WTC11 (cell line): ENCODE measurements at places on chromosomes 2 and 18. TPM values are rescaled to one million over a fixed set of nuclear protein-coding genes. Genes with fewer than 3 reads are reported as not detected.

GRCh38 chr18:12659904-12660605 is 2.1 kb upstream of the SPIRE1 start:
- DNase-seq, result peak; percentile 25

- peak; percentile 70 for DNase-seq
Observed at GRCh38 chr2:46297546-46298271, 502 bp downstream of the EPAS1 start.

The LAMA3 gene
- 0.50 to 0.89 TPM (median 0.83 TPM) in 3 replicates for total RNA-seq

The STEAP3 gene
- total RNA-seq, result 20.5 to 24.0 TPM (median 21.4 TPM) in 3 replicates

DNA sequence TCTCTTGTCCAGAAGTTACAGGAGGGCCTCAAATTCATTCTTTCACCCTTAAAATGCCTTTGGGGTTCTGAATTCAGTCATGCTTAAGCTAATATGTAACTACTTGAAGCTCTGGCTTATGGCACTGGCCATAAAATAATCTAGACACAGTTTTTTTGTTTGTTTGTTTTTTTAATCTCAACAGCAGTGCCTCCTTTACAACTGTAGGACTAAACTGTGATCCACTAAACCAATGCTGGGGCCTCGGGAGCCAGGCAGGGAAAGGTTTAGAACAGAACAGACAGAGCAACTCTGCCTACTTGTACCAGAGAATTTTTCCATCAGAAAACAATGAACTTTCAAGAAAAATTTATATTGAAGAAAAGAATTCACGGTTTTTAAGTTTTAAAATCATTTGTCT is 1.7 kb downstream of the STAM2 start:
- no peak for DNase-seq

The ANKAR gene
- 1.3 to 2.9 TPM (median 1.6 TPM) in 3 replicates for total RNA-seq

DNA sequence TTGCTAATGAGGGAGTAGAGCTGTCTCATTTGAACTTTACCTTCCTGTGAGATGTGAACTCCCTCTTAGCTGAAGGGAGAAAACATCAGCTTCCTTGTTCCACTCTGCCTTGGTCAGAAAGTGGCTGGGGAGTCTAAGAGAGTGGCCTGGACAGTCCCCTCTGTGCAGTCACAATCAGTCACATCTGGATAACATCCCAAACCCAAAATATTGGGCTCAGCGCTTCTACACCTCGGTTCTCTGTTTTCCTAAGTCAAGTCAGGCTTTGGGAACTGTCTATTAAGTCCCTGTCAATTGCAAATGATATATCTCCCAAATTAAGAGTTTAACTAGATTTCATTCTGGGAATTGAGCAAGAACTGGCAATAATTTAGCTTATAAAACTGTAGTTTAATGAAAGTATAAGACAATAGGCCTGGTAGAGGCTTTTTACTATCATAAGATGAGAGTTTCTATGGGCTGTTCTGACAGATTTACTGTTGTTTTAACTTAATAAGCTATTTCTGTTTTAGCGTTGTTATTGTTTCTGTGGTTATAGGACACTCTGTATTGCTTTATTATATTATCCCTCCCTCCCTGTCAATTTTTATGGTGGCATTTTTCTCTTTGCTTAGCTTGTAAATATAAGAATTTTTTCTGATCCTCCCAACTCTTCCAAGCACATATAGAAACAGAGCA is 135.1 kb upstream of the LHCGR start:
- no peak for DNase-seq

The STPG4 gene
- total RNA-seq, result not detected in 3 replicates

The ZNF804A gene
- not detected in 3 replicates for total RNA-seq

DNA sequence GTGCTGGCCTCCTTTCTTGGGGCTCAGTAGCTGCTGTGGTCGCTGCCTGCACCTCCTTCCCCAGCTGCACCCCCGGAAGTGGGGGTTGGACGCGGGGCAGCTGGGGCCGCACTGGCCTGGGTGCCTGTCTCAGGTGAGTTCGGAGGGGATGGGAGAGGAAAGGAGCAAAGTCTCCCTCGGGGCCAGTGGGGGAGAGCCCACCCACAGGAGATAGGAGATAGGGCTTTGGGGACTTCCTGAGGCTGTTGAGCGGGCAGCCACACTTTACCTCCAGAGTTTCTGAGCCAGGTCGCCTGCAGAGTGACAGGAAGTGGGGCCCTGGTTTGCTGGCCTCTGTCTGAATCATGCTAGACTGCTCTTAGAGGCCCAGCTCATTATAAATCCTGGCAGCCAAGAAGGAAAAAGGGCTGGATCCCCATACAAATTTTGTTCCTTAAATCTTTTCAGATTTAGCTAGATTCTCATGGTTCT is 8.1 kb downstream of the MBP start:
- DNase-seq, result no peak

- no peak for DNase-seq
Observed at GRCh38 chr2:60544062-60544461, 9.4 kb downstream of the BCL11A start.

- no peak for DNase-seq
Observed at GRCh38 chr2:25132299-25132635, 36.1 kb downstream of the POMC start.

The TNFAIP6 gene
- 0.11 to 0.18 TPM (median 0.11 TPM) in 3 replicates for total RNA-seq

DNA sequence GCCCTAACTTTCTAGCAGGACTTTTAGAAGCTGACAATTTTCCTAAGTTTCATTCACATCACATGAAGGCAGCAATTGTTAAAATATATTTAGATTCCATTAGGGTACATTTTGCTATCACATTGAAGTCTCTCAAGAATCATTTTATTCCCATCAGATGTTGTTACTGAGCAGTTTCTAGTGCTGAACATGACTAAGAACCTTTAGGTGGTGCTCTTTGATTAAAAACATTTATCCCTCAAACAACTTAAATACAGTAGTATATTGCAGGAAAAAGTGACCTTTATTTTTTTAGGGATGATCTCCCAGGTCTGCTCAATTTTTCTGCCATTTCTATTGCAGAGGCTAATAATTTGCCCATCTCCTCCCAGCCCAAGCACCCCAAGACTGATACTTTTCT is 22.9 kb upstream of the NARS1 start:
- no peak for DNase-seq

DNA sequence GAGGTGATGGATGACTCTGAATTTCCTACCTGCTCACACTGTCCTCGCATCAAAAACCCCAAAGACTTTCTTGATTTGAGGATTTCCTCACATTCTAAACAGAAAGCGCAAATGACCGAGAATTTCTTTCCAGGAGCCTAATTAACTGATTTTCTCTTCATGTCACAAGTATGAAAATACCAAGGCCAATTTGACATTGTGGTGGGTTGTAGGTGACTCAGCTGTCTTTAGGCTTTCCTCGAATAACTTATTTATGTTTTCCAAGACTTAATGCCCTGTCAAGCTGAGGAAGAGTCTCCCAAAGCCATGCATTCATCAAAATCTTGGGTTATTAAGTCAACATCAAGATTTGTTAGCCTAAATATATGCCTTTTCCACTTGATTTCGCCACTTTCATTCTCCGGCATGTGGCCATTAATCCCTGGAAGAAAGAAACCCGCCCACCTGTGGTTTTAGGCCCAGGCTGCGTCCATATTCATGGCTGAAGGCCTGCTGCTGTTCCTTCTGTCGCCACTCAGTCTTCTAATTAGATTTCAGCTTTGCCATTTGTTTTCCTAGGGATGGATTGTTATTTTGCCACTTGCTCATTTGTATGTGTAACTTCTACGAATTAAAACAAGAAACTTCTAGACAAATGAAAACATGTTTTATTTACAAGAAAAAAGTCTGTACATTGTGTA is 84.9 kb downstream of the ST6GAL2 start:
- peak; percentile 40 for DNase-seq

DNA sequence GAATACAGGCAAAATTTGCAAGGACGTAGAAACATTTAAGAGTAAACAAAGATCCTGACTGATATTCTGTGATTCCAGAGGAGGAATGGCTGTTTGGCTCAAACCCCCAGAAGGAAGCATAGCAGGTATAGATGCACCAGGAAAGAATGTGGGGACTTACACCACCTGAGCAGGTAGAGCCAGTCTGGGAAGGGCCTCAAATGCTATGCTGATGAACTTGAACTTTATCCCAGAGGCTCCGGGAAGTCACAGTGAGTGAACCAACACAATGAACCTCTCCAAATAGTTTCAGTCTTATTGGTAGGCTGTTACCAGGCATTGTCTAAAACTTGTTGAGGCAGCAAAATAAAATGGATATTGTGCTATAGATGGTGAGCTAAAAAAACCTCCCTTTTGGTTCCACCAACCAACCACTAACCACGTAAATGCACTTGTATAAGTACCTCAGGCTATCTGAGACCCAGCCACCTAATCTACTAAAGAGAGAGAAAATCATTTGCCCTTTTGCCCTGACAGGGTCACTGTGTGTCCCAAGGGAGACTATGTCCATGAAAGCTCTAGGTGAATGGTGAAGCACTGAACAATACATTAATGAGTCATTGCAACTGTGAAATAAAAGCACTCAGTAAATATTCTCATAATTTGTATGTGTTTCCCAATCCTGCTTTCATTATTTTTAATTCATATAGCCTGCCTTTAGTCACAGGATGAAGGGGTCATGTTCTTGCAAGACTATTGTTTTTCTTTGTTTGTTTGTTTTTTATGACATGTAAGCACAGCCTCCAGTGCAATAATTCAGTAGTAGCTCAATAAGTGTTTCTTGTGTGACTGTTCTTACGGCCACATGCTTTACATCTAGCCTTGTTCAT is 911.6 kb downstream of the EPHA4 start:
- DNase-seq, result no peak

DNA sequence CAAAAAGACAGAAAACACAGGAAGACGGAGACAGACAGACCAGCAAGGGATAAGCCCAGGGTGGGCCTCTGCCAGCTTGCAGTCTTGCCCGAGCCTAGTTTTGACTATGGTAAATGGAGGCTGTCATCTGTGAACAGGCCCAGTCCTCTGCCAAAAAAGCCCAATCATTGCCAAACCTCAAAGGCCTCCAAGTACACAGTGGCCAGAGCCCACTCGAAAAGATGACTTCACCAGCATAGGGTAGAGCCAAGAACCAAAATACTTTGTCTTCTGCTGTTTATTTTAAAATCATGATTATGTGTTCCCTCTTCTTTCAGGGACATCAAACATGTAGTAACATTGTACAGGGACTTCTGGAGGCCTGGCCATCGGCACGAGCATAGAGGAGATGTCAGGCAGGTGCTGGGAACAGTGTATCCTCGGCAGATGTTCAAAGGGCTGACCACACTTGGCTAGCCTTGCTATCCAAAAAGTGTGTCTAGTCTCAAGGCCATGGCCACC is 66.0 kb downstream of the TTC32 start:
- DNase-seq, result no peak

The MEP1B gene
- total RNA-seq, result 0.07 TPM in 1 of 3 replicates, not detected in the others

DNA sequence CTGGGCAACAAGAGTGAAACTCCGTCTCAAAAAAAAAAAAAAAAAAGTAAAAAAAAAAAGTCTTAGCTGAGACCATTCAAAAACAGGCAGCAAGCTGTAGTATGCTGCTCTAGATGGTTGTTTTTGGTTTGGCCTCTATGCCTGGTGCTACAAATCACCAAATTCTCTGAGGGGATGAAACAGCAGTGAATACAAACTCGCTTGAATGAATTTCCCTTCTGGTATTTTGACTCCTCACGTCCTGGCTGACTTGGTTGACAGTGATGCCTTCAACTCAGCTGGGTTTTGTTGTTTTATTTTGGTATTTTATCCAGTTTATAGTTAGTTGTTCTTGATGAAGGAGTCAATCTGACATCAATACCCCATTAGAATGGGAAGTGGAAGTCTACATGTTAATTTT is 3.3 kb upstream of the TCF7L1 start:
- DNase-seq, result no peak

DNA sequence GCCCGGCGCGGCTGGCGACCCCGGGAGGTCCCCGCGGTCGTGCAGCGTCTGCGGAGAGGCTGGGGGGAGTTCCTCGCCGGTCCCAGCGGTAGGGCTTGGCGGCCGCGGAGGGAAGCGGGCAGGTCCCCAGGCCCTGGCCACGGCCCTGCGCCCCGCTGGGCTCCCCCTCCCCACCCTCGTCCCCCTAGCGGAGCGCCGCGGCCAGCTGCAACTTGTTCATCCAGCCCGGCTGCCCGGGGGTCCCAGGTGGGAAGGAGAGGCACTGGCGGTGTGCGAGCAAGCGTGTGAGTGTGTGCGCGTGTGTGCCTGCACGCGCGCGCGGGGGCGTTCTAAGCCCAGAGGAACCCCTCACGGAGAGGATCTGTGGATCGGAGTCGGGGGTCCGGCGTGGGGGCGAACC is 1.3 kb downstream of the PTPRM start:
- peak; percentile 70 for DNase-seq

GRCh38 chr18:76126327-76126726 is 368.7 kb downstream of the ZNF516 start:
- DNase-seq, result peak; percentile 49

The ACVR1C gene
- 1.1 to 1.6 TPM (median 1.2 TPM) in 3 replicates for total RNA-seq

DNA sequence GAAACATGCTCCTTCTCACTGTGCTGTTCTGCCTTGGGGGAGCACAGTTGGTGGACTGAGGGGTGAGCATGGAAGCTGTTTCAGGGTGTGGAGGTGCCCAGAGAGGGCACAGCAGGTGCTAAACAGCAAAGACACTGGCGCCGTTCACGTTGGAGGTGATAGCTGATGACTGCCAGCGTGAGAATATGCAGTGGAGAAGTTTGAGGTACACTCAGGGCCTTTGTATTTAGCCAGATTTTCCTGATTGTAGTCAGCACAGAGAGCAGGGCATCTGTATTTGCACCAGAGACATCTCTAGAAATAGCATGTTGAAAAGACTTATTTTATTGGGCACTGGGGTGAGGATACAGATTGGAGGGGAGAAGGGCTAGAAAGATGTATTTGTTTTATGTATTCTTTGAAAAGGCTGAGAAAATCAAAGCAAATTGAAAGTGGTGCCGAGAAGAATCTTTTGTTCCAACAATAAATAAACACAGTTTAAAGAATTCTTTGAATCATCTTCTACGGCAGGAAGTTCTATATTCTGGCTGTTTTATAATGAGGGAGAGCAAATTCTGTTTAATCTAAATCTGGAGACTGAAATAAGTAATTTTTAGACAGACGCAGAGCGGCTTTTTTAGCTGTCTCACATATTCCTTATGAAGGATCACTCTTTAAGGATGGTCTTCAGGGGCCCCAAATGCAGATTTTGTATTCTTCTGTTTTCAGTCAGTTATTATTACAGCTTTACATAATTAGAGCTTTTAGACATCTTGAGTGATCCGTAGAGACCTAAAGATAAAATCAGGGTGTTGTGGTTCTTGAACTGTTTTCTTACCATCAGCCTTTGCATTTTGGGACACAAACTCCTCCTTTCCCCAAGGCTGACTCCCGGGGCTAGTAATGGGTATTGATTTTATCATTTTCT is 7.1 kb downstream of the ZNF532 start:
- DNase-seq, result no peak

DNA sequence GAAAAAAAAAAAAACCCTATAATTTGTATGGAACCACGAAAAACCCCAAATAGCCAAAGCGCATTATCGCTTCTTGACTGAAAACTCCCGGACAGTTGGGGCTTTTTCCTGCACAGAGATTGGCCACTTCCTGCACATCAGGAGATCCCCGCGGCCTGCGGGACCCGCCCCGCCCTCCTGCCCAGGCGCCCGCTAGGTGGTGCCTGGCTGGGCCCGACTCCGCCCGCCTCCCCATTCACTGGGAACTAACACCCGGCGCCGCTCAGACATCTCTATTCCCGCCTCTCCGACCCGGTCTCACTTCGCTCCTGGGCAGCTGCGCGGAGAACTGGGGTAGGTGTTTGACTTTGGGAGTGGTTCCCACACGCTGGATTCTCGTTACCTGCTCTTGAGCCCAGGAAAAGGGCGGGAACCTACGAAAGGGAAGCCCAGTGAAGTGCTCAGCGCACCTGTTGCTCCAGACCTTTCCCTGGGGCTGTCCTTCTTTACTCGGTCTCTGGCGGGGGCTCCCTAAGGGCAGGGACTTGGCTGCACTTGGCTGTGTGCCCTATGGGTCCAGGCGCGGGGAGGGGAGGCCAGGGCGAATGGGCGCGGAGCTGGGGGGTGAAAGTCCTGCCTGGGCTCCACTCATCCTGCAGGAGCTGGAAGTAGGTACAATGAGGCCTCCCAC is at the start of gene HMSD:
Gene HMSD, plus strand, starts transcription at position 234 of the 670 bp plus-strand sequence. CDS start 4,155 bp downstream, outside the sequence.
- DNase-seq, result peak; percentile 84
